ENCODE measurements at places on chromosomes 3 and 15.

GRCh38 chr3:126873416-126873815, 109.5 kb upstream of the PLXNA1 start:
- no peak for DNase-seq
- H3K4me1 ChIP-seq = no peaks in the 10 kb centered on the region
- no peak overlapping the region for H3K27ac ChIP-seq
- H3K4me3 ChIP-seq = no peak overlapping the region

DNA sequence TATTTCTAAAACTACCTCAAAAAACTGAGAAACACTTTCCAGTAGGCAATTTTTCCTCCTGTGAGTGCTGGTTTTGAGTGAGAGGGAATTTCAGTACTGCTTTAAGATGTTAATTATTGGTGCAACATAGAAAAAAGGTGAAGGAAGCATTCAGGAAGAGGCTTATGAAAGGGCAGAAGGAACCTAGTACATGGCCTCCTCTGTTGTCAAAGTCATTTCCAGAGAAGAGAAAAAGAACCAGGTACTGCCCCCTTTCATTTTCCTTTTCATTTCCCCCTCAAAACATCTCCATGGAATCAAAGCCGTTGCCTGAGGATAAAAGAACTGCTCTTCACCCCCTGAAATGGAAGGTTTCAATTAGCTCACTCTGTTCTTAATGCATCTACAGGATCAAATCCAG, 19.8 kb downstream of the RARRES1 start:
- no peaks in the 10 kb centered on the region for H3K27me3 ChIP-seq
- H3K36me3 ChIP-seq = peaks cover 27% of the 10 kb centered on the region
- no peak for DNase-seq
- H3K4me1 ChIP-seq = peaks cover 39% of the 10 kb centered on the region

GRCh38 chr15:52540374-52541012, 11.8 kb upstream of the MYO5A start:
- H3K27ac ChIP-seq = no peak overlapping the region
- H3K4me3 ChIP-seq = no peak overlapping the region
- no peak for DNase-seq
- no peaks in the 10 kb centered on the region for H3K27me3 ChIP-seq

GRCh38 chr3:66036586-66037148, 2.1 kb downstream of the MAGI1 start:
- peak; percentile 23 for DNase-seq
- H3K4me3 ChIP-seq = peak overlapping the region; percentile 93
- H3K27me3 ChIP-seq = no peaks in the 10 kb centered on the region
- H3K36me3 ChIP-seq = no peaks in the 10 kb centered on the region

DNA sequence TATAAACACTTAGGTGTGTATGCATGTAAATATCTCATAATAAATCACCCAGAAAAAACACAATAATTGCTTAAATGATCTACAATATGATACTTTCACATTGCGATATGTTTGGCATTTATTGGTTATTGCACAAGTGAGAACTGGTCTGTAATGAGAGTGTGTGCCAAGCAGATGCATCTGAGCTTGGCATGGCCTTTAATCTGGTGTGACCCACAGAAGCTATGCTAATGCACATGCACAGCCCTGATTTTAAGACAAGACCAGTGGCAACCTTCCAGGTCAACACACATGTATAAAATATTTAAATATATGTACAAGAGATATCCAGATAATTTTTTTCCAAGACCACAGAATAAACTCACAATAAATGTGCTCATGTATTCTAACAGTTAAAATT, 42.7 kb downstream of the C2CD4A start:
- no peaks in the 10 kb centered on the region for H3K4me1 ChIP-seq
- DNase-seq = no peak
- no peak overlapping the region for H3K4me3 ChIP-seq
- no peaks in the 10 kb centered on the region for H3K27me3 ChIP-seq
- no peaks in the 10 kb centered on the region for H3K36me3 ChIP-seq
- H3K27ac ChIP-seq = no peak overlapping the region

GRCh38 chr3:18847583-18848197, 300.6 kb upstream of the KCNH8 start:
- no peak for DNase-seq
- no peaks in the 10 kb centered on the region for H3K4me1 ChIP-seq
- H3K27me3 ChIP-seq = no peaks in the 10 kb centered on the region
- H3K4me3 ChIP-seq = no peak overlapping the region
- H3K36me3 ChIP-seq = no peaks in the 10 kb centered on the region

All from heart left ventricle (tissue), 16 donors.